DMS153 (cell line): ENCODE measurements at places on chromosomes 7 and 10.

DNA sequence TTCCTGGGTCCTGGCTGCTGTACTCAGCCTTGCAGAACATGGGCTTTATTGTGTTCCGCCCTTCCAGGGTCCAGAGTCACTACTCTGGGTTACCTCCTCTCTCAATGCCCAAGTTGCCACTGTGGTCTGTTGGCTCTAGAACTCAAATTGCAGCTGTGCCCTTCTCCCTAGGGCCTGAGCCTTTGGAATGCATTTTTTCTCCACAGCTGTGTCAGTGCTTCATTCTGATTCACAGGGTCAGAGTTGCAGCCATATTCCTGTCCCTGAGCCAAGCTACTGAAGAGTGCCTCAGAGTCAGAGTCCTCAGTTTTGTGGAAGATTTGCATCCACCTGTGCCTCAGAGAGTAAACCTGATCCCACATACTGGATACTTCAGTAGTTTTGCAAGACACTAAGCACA, 167.5 kb downstream of the ITGB1 start:
- DNase-seq, result no peak

GRCh38 chr10:65861249-65861648, 1064.6 kb upstream of the LRRTM3 start:
- no peak for DNase-seq

- DNase-seq, result no peak
These were observed 205.2 kb upstream of the PHYHIPL start for GRCh38 chr10:58971211-58971610.

GRCh38 chr10:119408969-119409371, 133.5 kb downstream of the RGS10 start:
- DNase-seq, result no peak

DNA sequence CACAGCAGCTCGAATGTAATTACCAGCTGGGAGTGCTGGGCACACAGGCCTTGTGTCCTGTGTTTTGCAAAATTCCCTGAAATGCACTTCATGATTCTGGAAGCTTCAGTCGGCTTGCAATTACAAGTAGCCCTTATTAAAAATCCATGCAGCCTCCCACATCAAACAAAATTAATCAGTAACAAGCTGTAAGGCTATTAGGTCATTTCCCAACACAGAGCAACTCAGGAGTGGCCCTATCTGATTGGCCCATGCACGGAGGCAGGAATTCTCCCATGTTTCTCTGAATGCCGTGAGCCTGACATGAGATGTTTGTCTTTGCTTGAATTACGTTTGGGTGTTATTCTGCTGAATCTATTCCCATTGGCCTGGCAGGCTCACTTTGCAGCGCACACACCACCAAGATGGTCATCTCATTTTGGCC, 36.9 kb downstream of the FOXL3 start:
- DNase-seq, result no peak

GRCh38 chr7:52482076-52482475, 553.4 kb upstream of the POM121L12 start:
- DNase-seq, result no peak

DNA sequence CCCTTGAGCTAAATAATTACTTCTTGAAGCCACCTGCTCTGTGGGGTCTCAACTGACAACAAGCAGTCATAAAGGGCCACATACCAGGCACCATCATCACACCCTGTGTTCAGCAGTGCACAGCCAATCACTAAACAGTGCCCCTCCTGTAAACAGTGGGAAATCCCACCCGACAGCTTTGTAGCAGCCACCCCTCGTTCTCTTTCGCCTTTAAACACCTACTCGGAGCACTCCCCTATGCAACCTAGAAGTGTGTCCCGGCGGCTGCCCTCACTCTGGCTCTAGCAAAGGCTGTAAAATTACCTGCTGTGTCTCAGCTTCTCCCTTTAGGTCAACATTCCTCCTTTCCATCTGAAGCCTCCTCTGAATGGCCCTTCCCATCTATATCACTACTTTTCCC, 111.9 kb downstream of the TCERG1L start:
- DNase-seq, result no peak

DNA sequence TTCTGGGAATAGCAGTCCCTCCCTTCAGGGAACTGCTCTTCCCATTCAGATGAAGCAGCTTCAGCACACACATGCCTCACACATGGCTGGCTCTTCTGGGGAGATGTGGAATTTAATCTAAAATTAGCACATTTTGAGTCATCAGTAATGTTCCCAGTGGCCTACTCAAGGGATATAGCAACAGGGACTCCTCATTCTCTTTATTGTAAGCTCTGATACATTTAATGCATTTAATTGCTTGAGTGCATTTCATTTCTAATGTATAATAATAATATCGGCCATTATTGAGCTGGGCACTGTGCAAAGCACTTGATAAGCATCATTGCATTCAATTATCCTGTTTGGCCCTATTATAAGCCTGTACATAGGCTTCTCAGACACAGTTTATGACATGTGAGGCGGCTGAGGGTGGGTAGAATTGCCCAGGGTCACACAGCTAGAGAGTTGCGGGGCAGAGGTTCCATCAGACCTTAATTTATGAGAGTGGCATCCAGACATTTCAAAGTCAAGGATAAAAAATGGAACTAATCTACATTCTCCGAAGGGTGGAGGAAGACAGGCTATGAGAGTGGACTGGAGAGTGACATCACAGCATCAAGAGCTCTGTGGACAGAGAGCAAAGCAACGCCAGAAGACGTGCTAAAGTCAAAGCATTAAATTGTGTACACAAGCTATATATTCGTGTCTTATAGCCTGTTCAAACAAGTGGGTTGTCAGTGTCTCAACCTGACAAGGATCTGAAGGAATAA, 76.8 kb downstream of the LANCL2 start:
- DNase-seq, result no peak

DNA sequence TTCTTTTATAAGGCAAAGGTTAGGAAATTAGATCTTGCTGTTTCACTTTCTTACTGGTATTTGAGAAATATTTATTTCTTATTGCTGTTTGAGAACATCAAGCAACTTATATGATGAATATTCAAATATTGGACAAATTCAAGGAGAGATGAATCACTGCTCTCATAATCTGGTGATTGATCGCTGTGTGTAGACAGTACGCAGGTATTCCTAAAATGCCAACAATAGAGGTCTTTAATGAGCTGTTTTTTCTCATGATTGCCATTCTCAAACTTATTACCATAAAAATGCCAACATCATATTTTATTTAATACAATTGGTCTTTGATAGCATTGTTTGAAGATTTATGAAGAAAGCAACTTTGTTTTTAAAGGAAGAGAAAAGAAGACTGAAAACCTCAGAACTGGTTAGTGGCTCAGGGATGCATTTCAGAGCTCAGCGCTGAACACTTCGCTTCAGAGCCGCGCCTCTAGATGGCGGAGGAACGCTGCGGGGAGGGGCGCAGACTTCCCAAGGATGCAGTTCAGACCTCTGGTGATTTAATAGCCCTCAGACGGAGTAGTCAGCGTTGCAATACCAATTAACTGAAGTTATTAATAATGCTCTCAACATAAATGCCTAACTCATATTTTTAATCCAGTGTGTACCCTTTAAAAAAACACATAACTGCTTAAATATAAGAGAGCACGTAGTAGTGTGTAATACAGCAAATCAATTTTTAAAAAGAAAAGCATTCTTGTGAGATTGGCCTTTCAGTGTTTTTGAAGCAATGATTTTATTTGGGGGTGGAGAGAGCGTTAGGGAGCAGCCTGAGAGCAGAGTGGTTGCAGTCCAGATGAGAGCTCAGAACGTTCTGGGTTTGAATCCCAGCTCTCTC, 38.5 kb upstream of the STEAP4 start:
- DNase-seq, result no peak

DNA sequence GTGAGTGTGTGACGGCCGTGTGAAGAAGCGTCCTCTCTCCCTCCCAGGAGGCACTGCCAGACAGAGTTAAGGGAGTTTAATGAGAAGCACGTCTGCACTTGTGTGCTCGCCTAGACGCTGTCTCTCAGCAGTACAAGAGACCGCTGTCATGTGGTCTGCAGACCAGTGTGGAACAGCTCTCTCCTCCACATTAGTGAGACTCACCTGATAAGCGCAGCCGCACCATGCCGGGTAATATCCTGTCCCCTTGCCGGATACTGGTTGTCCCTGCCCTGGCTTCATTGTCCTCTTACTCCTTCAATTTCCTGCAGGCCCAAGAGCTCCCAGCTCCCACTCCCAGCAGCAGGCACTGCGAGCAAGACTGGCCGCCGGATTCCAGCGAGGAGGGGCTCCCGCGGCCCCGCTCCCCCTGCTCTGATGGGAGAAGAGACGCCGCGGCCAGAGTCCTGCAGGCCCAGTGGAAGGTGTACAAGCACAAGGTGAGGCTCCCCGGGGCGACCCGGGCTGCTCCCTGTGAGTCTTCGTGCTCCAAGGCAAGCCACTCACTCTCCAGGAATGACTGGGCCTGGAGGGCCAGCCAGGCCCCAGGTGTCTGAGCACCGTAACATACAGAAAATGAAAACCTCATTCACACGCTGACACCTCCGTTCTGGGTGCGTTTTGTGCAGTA, 33.5 kb upstream of the TTYH3 start:
- DNase-seq, result no peak

DNA sequence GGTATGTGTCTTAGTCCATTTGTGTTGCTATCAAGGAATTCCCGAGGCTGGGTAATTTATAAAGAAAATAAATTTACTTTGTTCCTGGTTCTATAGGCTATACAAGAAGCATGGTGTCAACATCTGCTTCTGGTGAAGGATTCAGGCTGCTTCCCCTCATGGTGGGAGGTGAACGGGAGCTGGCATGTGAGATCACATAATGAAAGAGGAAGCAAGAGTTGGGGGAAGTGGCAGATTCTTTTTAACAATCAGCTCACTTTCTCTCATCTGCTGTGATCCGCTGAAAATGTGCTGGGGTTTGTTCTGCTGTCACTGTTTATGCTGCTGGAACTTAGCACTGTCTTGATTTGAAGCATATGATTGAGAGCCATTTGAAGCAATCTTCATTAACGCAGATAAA, 730.0 kb upstream of the SORCS1 start:
- DNase-seq, result no peak

DNA sequence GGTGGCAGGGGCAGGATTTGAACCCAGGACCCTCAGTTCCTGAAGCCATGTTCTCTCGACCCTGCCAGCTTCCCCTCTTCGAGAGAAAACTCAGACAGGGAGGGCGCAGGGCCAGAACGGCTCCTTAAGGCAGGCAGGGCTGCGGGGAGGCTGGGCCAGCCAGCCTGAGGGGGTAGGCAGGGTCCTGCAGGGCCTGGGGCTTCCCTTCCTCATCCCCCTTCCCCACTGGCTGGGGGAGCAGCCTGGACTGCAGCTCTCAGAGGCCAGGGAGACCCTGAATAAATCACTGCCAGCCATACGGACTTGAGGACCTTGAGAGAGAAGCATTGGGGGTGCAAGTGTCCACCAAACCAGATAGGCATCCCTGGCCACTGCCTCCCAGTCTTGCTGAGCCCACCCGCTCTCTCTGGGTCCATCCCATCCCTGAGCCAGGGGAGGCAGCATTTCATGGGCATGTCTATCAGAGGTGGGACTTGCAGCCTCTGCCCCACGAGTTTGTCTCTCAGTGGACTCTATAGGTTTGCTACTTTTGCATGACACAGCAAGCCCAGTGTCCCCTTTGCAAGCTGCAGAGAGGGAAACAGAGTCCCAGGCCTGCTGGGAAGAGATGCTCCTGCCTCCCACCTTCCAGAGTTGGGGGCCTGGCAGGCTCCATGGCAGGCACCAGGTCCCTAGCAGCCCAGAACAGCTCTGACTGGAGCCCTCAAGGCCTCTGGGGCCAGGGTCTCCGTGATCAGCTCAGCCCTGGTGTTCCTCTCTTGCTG, 70.9 kb downstream of the MYL10 start:
- DNase-seq, result no peak

GRCh38 chr10:123496375-123496774, 169.8 kb upstream of the GPR26 start:
- DNase-seq, result no peak
